ENCODE measurements at places on chromosomes 16 and 17.
A peak's percentile ranks its signal among the peaks of the same experiment; 100 is the strongest.

- DNase-seq: no peak
Measured at GRCh38 chr17:71392715-71393567, 727.9 kb upstream of the SOX9 start.

DNA sequence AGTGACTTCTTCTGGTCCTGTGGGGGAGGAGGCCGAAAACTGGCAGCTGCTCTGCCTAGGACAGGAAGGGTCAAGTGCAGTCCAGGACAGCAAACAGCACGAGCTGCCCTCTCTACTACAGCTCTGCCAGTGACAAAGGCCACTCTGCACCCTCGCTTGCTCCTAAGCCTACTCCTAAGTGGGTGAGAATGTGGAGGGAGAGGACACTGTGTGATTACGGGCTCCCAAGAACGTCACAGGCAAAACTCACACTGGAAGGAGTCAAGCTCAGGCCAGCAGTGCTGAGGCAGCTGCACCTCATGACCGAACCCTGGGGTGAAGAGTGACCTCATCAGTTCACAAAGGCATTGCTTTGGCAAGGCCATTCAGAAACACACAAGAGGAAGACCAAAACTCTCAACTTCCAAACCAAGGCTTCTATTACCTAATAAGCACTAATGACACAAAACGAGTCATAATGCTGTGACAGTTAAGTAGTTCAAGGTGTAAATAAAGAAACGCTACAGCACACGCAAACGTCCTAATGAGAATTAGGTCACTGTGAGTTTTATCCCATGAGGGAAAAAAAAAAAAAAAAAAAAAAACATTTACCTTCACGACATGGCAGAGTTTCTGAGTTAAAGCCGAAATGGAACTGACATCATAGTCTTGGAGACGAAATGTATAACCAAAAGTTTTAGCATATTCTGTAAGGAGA lies 35.1 kb downstream of the MARF1 start:
- no peak for DNase-seq

GRCh38 chr17:29216856-29217255 lies 29.8 kb upstream of the CRYBA1 start:
- no peak for DNase-seq

GRCh38 chr17:57085448-57086068 lies 512 bp downstream of the AKAP1 start:
- DNase-seq: peak; percentile 32

GRCh38 chr17:3002538-3003295 lies 60.7 kb downstream of the OR1D5 start:
- no peak for DNase-seq

DNA sequence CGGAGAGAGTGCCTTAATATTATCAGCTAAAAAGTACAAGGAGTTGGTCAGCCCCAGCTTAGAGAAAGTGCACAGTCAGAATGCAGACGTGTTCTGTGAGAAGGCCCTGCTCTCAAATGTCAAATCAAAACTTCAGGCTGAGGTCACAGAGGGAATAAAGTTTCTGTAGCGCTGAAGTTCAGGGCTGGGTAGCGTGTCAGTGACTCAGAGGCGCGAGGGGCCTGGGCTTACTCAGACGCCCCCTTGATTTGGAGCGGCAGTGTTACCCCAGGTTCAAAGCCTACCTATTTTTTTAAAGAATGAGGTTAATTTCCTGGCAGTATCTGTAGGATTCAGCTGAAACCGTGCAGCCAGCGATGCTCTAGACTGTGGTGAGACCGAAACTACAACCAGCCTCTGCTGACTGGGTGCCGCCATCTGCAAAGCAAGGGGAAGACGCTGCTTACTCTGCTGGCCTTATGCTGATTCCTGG lies 4.8 kb downstream of the CIAO3 start:
- DNase-seq: no peak

GRCh38 chr16:25213709-25214397 lies 2.9 kb upstream of the AQP8 start:
- DNase-seq: no peak

GRCh38 chr17:65801513-65801912 lies 240.1 kb upstream of the AXIN2 start:
- DNase-seq: no peak

GRCh38 chr16:22321340-22322001 lies 24.3 kb downstream of the POLR3E start:
- DNase-seq: peak; percentile 29

DNA sequence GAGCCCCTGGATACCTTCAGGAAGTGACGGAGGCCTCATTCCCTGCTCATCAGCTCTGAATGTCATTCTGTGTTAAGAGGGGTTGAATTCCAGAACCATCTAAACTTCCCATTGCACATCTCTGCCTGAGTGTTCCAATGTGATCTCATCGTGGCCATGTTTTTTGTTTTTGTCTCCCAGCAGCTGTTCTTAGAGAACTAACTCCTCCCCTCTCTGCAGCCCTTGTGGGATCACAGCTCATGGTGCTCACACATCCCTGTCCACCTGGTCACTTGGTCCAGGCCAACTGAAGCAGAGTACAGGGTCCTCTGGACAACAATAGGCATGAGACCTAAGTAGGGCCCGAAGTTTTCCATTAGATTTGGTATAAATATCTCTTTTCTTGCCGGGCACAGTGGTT lies 6.0 kb upstream of the SYT17 start:
- DNase-seq: no peak

GRCh38 chr17:65530523-65531255 lies 30.8 kb downstream of the AXIN2 start:
- no peak for DNase-seq

DNA sequence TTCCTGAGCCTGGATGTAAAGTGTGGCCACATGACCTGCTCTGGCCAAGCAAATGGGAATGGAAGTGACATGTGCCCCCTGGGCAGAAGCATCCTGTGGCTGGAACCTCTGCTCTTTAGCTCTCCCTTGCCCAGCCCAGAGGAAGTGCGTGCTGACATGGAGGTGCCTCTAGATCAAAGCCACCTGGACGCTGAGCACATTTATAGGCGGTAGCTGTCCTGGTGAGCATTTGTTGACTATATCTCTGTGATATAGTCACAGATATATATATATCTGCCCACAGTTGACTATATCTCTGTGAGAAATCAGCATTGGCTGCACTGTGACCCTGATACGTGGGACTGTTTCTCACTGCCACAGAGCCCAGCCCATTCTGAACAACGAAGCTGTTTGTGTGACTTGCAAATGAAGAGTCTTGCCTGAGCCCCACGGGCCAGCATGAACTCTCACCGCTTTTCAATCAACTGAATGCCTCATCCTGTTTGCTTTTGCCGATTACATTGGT lies 118.8 kb downstream of the C16orf95 start:
- DNase-seq: no peak

DNA sequence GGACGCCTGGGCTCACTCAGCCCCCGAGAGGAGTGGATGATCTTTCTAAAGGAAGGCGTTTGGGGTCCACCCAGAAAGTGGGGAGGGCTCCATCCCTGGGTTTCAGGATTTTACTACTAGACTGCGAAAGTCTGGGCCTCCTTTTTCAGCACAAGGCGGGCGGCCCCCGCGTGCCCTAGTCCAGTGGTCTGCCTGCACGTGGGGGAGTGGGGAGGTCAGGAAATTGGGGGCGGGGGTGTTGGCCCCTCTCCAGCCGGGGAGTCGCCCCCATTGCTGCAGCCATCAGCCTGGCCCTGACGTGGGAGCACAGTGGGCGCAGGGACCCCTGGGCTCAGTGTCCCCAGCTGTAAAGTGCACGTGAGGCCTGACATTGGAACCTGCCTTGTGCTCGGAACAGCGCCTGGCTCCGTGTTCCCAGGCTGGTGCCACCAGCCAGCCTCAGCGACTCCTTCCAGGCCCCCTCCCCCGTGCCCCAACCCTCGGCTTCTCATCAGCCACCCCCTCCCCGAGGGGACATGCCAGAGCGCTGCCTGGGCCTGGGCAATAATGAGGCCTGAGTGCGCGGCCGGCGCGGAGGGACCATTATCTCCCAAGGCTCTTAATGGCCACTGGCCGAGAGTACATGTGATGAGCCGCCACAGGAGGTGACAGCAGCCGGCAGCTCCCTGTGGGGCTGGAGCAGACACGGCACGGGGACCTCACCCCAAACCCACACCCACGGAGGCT lies 2.4 kb upstream of the C1QTNF8 start:
- DNase-seq: no peak

DNA sequence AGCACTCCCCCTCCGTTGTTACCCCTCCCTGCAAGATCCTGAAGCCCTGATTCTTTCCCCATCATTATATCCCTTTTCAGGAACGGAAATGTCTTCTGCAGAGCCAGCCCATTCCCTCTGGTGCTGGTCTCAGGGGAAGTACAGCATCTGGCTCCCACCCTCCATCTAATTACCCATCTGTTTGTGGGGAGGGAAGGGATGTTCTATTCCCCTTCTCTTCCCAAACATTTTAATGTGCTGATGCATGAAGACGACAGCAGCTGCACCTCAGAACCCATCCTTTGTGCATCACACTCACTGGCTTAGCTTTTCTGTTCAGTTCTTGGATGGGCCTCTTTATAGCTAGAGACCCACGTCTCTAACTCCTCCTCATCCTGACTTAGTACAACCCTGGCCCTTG lies 367.2 kb downstream of the CDH13 start:
- no peak for DNase-seq

DNA sequence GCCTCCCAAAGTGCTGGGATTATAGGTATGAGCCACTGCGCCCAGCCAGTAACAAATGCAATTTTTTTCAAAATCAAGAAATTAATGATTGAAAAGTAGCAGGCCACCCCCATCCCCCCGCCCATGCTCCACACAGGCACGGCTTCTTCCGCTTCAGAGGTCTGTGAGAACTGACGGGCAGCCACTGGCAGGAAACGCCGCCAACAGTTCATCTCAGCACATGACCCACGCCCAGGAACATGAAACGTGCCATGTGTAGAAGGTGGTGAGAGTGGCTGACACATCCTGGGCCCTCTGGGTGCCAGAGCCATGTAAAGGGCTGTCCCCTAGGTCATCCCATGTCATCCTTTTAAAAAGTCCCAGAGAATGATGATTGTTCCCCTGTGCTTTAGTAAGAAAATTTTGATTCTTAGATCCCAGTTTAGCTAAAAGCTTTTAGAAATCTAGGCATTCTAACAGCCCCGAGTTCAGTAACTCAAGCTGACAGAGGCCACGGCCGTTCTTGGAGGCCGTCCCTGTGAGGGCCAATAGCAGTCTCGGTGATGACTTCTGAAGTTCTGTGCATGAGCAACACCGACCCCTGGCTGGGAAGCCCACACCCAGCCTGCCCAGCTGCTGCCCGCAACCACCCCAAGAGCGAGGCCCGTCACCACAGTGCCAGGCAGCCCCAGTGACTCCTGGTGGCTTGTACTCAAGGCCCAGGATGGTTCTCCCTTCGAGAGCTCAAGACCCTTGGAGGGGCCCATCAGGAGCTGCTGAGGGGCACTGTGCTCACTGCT lies 52.1 kb downstream of the KLHDC4 start:
- peak; percentile 24 for DNase-seq

GRCh38 chr17:60173304-60173819 lies 23.6 kb downstream of the CA4 start:
- DNase-seq: no peak

- DNase-seq: no peak
Measured at GRCh38 chr17:6701719-6702118, 11.4 kb downstream of the SLC13A5 start.

GRCh38 chr16:47990676-47991075 lies 165.1 kb downstream of the ABCC12 start:
- no peak for DNase-seq

GRCh38 chr17:49504369-49504768 lies 9.3 kb downstream of the NGFR start:
- DNase-seq: no peak

- DNase-seq: no peak
Measured at GRCh38 chr17:68606451-68607307, 5.5 kb upstream of the FAM20A start.

DNA sequence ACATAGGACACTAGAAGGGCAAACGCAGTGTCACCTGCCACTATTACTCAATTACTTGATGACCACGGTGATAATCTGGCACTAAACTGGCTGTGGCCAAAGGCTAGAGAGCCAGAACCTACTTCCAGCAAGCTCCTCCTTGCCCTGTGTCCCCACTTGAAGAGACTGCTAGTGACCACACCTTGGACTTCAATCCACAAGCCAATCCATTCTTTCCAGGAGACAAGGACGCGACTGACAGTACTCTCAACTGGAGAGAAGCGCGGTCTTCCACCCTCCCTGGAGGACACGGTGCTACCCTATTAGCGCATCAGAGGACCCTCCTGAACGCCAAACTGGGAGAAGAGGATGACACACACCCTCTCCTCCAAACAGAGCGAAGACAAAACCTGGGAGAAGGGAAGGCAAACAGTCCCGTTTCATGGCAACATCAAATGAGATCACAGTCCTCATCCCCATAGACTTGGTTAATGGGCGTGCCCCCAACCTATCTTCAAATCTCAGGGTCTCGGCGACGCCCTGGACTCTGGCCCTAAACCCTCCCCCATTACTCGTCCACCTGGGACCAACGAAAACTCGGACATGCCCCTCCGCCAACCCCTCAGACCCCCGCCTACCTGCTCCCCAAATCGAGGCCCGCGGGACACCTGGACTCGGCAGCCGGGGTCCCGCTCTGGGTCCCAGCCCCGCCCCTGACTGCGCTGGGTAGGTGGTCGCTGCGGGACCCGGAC lies 508 bp downstream of the FLCN start:
- no peak for DNase-seq

DNA sequence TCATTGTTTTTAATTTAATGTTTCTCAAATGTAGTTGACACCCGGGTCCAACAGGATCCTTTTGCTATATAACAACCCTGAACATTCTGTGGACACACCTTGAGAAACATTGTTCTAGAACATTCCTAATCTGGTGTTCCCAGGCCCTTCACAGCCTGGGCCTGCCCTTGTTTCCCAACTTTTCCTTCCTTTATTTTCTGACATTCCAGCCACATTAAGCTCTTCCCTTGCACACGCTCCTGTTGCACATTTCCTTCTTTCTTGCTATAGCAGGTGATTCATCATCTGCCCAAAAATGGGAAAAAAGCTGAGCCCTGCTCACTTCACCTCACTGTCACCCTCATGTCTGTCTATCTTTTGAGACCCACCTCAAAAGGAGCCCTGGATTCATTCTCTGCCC lies 67.9 kb upstream of the MARCHF10 start:
- no peak for DNase-seq

DNA sequence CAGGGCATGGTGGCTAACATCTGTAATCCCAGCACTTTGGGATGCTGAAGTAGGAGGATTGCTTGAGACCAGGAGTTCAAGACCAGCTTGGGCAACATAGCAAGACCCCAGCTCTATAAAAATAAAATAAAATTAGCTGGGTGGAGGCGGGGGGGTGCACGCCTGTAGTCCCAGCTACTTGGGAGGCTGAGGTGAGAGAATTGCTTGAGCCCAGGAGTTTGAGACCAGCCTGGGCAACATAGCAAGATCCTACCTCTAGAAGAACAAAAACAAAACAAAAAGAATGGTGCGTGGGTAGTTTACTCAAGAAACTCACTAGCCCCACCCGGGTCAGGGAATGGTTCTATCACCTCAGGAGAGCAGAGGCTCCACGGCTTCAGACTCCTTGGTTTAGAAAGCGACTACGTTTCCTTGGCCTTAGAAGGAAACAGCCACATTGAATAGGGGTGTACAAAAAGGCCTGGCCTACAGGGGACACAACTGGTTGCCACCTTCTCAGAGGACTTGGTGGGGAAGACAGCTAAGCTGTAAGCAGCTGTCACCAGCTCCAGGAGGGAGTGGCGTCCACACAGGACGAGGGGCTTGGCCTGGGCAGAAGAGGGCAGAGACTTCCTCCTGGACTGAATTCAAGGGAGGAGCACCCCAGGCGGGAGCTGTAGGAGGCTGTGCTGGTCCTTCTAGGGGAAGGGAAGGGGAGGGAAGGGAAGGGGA lies 716 bp downstream of the TK1 start:
- no peak for DNase-seq

All from activated CD8-positive, alpha-beta memory T cell treated with anti-CD3 and anti-CD28 coated beads for 4 hours (primary cell).